ENCODE measurements at places on chromosomes 4 and X. TPM values are rescaled to one million over a fixed set of nuclear protein-coding genes. Genes with fewer than 3 reads are reported as not detected.

TMSB15C gene
- total RNA-seq = 2.2 TPM

CXXC4 gene
- total RNA-seq = 2.4 TPM

TMPRSS11D gene
- not detected for total RNA-seq

DNA sequence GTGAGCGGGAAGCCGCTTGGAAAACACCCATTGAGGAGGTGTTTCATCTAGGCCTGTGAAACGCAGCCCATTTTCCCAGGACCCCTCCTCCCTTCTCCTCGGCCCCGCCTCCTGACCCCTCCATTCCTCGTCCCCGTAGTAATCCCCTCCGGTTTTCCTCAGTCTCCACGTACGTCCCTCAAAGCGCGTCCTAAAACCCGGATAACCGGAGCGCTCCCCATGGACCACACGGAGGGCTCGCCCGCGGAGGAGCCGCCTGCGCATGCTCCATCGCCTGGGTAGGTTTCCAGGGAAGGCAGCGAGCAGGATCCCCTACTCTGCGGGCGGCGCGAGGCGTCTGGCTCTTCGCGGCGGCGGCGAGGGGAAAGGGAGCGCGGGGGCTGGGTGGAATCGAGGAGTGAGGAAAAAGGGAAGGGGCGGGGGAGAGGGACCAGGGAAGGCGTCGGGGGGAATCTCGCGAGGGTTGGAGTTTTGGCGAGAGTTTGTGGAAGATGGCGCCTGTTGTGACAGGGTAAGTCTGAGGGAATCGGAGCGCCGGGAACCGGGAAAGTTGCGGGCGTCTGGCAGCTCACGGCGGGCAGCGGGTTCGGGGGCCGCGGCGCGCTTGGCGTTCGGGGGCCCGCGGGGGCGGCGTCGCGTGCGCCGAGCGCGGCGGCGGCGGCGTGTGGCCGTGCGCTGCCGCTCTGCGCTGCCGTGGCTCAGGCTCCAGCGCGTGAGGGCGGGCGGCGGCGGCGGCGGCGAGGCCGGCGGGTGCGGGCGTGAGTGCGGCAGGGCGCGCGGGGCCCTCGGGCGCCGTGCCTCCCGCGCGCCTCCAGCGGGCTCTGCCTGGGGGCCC lies at the start of gene RBPJ:
Gene RBPJ (plus strand): TSS at position 477 of the 835 bp plus-strand sequence. CDS start 15 bp downstream, at position 492.
- peak; percentile 93 for DNase-seq

DNA sequence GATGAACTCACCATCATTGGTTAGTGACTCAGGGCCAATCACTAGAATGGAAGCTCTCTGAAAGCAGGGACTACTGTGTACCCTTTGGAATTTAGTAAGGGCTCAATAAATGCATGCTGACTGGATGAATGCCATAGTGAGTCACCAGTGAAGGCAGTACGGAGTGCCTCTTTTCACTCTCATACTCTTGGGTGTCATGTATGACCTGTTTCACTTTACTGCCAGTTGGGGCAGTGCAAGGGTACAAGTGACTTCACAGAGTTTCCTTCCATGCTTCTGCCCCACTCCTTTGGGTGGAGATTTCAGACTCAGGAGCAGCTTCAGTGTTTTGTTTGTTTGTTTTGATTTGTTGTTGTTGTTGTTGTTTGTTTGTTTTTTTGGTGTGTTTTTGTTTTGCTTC lies 57.7 kb downstream of the SOX3 start:
- DNase-seq = no peak

DNA sequence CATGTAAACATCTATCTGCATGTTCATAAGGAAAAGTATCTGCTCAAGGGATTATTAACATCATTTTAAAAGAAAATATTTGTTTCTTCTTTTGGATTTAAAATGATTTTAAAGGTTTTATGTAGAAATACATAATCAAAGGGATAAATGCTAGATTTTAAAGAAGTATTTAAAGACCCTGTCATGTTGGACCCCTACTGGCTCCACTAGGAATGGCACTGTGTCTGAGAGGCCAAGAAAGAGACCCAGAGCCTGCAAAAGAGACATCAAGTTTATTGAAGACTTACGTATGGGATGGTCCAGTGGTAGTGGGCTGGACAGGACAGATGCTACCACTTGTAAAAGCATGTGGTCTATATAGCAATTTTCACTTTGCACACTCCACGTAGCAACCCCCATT lies 78.7 kb upstream of the PCDH18 start:
- DNase-seq = peak; percentile 32

DNA sequence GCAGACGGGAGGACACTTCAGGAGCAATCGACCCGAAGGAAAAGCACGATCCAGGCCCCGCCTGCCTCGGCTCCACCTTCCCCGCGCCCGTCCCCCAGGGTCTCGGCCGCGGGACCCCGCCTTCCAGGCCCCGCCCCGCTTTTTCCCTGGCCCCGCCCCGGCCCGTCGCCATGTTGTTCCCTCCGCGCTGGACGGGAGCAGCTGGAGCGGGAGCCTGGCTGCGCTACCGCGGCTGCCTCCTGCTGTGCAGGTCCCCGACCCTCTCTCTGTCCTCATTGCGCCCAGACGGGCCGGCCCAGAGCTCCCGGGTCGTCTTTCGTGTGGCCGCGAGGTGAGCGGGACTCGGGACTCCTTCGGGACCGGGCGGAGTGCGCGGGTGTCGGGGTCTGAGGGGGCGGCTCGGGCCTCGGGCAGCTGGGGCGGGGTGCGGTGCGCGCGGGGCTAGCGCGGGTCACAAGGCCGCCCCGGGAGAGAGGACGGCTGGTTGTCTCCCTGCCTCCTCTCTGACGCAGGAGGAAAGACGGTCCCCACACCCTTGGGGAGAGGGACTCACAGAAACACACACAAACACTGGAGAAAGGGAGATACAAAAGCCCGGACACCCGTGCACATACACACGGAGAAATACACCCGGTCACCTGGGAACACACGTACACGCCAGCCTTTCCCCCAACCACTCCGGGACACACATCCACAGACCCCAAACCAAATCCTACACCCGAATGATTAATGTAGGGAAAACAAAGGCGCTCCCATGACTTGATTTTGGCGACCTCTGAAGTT lies at the start of gene RAB9A:
Gene RAB9A (plus strand): TSS at position 171 of the 783 bp plus-strand sequence. CDS start 19,619 bp downstream, outside the sequence.
- peak; percentile 84 for DNase-seq

GRCh38 chr4:41070516-41071281 lies 143.6 kb downstream of the APBB2 start:
- DNase-seq = no peak

DNA sequence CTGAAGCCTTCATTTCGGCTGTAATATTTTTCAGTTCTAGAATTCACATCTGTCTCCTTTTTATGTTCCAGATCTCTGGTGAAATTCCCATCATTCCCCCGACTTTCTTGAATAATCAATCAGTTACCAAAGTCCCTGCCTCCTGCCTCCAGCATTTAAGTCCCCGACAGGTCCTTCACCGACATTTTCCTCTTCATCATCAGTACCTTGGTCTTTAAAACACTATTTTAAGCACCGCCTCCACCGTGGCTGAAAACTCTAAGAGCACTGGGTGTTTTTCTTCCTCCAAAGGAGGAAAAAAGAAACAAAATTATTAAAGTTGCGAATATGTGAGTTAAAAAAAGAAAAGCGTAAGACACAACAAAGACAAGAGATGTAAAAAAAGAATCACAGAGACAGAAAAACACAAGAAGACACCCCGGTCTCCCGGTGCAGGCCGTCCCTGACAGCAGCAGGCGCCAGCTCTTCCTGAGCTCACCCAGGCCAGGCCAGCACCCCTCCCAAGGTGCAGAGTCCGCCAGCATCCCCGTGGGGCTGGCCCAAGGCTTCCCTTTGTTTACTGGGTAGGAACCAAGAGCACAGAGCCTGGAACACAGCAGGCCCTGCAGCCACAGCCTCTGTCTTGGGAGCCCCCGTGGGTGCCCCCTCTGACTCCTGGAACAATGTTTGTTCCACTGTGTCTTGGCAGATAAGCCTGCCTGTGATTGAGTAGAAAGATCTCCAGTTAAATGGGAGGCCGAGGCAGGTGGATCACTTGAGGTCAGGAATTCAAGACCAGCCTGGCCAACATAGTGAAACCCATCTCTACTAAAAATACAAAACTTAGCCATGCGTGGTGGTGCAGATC lies 49.3 kb upstream of the CPLX1 start:
- no peak for DNase-seq

GRCh38 chr4:166838975-166839614 lies 395.2 kb downstream of the SPOCK3 start:
- no peak for DNase-seq

GRCh38 chr4:77453911-77454310 lies 151.7 kb upstream of the CXCL13 start:
- DNase-seq = no peak

DNA sequence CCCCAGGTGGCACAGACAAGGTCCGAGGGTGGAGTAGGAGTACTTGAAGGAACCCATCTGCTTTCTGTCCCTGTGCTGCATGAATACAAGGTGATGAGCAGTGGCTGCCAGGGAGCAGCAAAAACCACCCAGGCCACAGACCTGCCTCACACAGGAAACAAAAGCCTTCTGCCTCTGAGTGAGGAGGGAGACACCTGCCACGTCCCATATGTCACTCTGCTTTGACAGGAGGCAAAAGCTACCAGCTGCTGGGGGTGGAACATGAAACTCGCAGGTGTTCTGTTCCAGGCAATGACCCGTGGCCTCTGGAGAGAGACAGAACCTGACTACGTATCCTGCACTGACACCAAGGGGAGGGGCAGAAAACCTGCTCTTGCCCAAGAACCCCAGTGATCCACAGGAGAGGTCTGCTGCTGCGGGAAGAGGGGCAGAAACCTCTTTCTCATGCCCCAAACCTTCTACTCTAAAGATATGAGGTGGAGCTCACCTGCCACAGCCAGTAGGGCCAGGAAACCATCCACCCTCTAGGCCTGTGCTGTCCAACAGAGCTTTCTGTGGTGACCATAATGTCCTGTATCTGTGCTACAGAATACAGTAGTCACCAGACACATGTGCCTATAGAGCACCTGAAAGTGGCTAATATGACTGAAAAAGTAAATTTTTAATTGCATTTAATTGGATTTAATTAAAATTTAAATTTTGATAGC lies 172.9 kb downstream of the PRDM5 start:
- DNase-seq = no peak

DNA sequence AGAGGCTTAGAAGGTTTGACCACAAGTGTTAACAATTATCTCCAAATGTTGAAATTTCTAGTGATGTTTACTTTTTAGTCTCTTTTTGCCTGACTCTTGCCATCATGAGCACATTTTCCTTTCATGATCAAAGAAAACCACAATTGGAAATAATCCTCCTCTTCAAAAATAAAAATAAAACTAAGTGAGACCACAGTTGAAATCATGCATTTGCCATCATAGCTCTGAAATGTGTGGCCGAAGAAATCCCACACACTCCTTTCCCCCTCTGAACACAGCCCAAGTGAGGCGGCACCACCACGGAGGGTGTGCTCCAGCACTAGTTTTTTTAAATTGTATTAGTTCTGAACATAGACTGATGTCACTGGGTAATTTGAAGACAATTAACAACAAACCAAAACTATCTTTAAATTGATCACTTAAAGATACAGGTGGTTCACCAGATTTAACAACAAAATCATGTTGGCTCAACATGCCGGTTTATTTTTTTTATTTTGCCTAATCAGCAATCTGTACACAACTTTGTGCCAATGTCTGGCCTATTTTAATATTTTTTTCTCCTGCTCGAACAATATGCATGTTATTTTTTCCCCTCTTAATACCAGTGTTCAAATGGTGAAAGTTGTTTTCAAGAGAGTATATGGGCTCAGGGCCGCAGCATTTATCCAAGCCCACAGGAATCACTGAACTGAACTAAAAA lies 17.6 kb downstream of the APBB2 start:
- no peak for DNase-seq

Data from WTC11 (cell line).